GF-D8 (cell line): ENCODE measurements at places on chromosomes 1 and 21.

DNA sequence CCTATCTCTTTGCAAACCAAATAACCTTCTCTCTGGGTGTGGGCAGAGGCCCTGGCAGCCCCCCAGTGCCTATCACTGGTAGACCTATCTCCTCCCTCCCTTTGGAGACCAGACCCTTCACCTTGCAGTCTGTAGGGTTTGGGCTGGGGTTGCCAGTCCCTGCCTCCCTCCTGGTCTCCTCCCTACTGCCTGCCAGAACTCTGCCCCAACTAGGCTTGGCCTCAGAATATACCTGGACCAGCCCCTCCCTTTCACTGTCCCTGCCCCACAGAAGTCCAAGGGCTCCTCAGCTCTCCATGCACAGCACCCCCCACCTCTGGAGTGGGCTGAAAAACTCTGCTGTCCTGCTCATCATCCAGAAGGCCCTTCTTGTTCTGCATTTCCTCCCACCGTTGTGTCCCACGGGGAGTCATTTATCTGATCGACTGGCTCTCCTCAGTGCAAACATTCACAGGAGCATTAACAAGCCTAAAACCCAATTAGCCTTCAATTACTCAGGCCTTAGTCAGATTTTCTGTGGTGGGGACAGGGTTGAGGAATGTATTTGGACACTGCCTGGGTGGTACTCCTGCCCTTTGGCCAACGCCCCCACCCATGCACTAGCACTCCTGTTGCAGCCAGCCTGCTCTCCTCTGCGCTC, 27.7 kb upstream of the DMBX1 start:
- no peak for DNase-seq

DNA sequence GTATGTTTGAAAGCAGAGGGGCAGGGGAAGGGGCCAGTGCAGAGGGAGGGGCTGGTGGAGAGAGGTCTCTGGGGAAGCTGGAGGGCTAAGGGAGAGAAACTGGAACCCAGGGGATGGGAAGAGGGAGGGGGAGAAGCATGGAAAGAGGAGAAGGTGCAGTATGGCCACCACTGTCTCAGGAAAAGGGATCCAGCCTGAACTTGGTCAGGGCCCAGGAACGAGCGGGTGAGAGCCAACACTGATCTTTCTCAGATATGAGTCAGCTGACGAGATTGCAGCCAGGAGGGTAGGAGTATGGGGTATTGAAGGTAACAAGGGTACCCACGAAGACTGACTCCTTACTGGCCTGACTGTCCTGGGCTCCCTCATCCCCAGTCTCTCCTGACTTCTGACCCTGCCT, 18.0 kb downstream of the TIE1 start:
- DNase-seq, result no peak

GRCh38 chr1:94096797-94097549, 24.0 kb downstream of the ABCA4 start:
- DNase-seq, result no peak

DNA sequence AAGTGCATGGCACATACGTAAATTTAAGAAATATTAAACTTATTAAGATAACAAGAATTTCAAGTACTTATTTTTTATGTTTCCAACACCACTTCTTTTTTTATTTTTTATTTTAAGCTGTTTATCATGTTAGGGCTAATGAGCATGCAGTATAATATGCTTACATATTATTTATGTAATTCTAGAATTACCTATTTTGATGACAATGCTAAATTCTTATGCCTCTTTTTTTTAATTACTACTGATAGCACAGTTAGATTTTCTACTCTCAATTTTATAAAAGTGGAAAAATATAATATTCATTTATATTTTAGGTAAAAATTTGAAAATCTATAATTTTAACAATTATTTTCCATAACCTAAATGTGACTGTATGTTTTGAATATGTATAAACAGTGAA, 713.0 kb downstream of the MRPL39 start:
- no peak for DNase-seq
